Amygdala (tissue), 56 donors: ENCODE measurements at places on chromosomes 4 and X.

DNA sequence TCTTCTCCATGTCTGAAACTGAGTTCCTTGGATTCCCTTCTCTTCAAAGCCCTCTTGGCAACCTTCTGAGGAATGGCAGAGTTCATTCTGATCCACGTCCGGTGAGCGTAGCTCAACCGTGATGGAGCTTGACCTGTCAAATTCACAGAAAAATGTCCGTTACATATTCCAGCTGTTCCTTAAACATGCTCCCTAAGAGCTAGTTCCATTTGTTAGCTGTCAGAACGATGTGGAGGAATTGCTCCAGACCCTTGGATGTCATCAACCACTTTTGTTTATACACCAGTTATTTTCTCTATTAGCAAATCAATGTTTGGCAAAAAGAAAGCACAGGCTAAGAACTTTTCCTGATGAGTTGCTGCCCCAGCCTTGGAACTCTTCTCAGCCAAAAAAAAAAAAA lies 50.1 kb downstream of the NHS start:
- DNase-seq = no peak

GRCh38 chr4:32847461-32847860 lies 2127.3 kb downstream of the PCDH7 start:
- DNase-seq = no peak

DNA sequence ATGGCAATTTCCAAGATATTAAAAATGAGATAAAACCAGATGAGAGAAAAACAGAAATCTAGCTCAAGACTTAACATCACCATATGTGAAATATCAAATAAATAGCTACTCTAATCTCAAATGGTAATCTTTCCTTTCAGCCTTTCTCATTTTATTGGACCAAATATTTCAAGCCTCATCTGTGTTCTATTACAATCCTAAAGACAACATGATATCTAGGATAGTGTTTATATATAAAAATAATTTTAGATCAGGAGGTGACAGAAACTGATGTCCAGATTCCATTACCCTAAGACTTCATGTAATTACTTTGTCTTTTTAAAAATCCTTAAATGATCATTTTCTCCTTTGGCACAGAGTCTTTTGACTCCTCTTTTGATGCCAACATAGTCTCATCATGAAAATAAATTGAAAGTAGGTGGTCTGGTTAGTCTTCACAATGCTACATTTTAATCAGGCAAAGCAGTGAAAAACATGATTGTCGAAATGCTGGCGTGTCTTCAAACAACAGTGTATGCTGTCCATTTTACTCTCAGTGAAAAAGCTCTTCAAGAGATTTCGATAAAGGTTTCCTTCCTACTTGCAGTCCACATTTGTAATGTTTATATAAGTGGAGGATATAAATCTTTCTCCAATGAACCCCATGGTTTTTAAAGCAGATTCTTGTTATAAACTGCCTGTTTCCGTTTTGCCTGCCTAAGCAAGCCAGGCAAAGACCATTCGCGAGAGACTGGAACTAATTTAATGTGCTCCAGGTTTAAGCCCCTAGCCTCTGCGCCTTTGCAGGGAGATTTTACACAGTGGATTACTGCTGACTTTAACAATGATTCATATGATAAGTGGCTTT lies 169.8 kb downstream of the SCFD2 start:
- DNase-seq = no peak

- no peak for DNase-seq
Measured at GRCh38 chrX:1803741-1804140, 188.9 kb downstream of the ASMT start.

GRCh38 chrX:20352935-20353336 lies 86.2 kb upstream of the RPS6KA3 start:
- DNase-seq = no peak

DNA sequence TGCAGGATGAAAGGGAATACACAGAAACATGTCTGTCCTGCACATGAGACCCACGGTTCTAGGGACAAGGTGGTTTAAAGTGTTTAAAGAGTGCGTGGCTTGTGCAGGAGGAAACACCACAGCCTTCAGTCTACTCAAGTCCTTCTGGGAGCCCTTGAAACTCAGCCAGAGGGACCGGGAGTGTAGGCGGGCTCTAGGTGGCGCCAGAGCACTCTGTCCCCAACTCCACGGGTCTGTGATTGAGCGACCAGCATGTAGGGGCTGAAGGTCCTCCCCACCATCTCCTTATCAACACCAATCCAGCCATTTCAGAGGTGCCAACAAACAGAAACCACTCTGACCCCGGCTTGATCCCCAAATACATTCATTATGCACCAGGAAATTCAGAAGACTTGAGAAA lies 82.0 kb upstream of the CLDN34 start:
- DNase-seq = peak; percentile 64

DNA sequence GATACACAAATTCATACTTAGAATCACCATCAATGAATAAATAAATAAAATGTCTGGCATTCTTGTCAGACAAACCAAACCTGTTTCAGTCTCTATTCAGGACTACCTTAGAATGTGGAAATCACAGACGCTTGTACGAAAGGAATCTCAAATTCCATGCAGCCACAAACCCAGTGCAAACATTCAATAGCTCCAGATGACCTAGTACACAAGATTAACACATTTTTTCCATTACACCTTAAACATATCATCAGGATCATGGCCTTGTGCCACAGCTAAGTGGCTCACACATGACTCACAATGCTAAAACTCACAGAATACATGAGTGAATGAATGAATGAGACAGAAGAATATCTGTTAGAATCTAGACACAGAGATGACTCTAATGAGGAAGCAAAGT lies 134.2 kb downstream of the PWWP3B start:
- DNase-seq = no peak

GRCh38 chr4:120491481-120491880 lies 424.8 kb upstream of the MAD2L1 start:
- DNase-seq = no peak

- DNase-seq = no peak
Measured at GRCh38 chrX:151227627-151228026, 51.2 kb downstream of the GPR50 start.

- no peak for DNase-seq
Measured at GRCh38 chr4:41189666-41190065, 24.7 kb downstream of the APBB2 start.

- no peak for DNase-seq
Measured at GRCh38 chr4:129264008-129264657, 168.2 kb downstream of the C4orf33 start.

GRCh38 chr4:158649111-158649680 lies 22.5 kb downstream of the C4orf46 start:
- no peak for DNase-seq

GRCh38 chrX:131845201-131845600 lies 177.9 kb upstream of the STK26 start:
- no peak for DNase-seq

DNA sequence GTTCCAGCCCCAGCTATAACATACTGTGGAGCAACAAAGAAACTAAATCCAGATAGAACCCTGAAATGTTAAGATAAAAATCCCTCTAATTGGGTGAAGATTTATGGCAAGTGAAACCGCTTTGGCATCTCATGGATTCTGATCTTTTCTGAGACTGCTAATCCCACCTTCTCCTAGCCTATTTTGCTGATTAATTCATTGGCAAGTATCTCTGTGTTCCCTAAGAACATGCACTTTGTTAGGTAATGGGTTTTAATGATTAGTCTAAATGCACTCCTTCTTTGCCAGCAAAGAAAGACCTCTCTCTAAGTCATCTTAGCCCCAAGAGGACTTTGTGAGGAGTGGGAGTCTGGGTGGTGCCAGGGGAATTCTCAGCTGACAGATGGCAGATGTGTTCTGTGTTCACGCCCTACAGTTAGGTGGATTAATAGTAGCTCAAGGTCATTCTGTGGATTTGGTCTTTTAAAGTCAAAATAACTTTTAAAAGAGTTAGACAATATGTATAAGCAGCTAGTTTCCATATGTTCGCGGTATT lies 171.3 kb downstream of the UNC5C start:
- DNase-seq = no peak

DNA sequence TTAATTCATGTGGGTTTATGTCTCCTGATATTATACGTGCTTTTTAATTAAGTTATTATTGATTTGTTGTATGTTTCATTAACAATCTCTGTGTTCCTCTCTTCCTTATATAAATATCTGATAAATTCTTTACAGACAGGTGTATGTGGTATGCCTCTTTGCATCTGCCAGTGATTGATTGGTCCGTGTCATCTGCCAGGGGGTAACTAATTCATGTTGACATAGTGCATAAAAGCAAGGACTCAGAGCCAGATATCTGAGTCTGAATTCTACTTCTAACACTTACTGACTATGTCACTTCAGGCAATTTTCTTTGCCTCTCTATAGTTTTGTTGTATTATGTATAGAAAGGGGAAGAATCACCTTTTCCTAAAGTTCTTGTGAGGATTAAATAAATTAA lies 5.2 kb upstream of the AMBN start:
- DNase-seq = no peak

GRCh38 chr4:101128473-101128872 lies 218.9 kb downstream of the PPP3CA start:
- no peak for DNase-seq

DNA sequence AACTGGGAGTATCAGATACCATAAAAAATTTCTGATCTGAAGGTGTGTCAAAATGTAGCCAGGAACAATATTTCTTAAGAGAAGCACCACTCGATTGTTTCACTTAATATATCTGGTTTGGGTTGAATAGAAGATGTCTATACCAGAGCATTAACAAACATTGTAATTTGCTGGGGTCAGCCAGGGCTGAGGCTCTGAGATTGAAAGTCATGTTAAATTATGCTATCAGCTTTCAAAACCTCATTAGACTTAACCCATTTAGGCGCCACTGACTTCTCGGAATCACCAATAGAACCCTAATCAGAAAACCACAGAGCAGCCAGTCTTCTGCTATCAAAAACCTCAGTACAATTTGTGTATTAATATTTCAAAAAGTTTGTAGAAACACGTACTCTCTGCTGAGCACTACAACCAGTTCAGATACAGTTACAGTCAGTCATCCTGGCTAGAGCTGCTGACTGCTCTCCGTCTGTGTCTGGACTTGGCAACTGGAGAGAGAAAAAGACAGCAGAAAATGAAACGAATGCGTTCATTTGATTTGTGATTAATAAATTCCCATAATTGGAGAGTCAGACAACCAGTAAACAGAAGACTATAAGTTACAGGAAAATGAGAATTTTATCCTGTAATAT lies 848.6 kb upstream of the PABPC4L start:
- no peak for DNase-seq

- DNase-seq = no peak
Measured at GRCh38 chrX:143581240-143581639, 54.7 kb downstream of the SLITRK4 start.

GRCh38 chr4:13653766-13654161 lies 26.2 kb upstream of the BOD1L1 start:
- no peak for DNase-seq

GRCh38 chr4:101355767-101356702 lies 8.7 kb upstream of the PPP3CA start:
- DNase-seq = no peak

GRCh38 chr4:98199247-98199646 lies 56.0 kb upstream of the STPG2 start:
- DNase-seq = no peak

- DNase-seq = no peak
Measured at GRCh38 chrX:9873952-9874351, 87.7 kb downstream of the SHROOM2 start.

DNA sequence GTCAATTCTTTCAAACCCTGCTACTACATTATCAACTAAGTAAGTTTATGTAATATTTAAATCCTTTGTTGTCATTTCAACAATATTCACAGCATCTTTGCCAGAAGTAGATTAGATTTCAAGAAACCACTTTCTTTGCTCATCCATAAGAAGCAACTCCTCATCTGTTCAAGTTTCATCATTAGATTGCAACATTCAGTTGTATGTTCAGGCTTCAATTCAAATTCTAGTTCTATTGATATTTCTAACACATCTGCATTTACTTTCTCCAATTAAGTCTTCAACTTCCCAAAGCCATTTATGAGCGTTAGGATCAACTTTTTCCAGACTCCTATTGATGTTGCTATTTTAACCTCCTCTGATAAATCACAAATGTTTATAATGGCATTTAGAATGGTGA lies 66.1 kb downstream of the BMP3 start:
- DNase-seq = no peak

DNA sequence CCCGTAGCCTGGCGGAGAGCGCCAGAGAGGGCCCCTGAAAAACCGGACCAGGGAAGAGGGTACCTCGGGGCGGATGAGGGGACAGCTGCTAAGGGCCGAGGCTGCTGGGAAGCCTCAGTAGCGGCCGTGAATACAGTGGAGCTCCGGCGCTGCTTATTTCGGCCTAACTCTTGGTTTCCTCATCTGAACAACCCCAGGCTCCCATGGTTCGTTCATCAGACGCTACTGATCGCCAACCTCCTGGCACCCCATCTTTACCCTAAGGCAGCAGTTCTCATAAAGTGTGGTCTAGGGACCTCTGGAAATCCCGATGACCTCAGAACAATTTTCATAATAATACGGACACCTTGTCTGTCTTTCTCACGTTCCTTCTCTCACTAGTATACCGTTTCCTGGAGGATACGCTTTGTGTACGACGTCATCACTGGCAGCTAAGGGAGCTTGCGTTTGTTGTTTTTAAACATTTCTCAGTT lies 645 bp upstream of the RAB28 start:
- no peak for DNase-seq

GRCh38 chr4:130186931-130187330 lies 1091.0 kb downstream of the C4orf33 start:
- no peak for DNase-seq

DNA sequence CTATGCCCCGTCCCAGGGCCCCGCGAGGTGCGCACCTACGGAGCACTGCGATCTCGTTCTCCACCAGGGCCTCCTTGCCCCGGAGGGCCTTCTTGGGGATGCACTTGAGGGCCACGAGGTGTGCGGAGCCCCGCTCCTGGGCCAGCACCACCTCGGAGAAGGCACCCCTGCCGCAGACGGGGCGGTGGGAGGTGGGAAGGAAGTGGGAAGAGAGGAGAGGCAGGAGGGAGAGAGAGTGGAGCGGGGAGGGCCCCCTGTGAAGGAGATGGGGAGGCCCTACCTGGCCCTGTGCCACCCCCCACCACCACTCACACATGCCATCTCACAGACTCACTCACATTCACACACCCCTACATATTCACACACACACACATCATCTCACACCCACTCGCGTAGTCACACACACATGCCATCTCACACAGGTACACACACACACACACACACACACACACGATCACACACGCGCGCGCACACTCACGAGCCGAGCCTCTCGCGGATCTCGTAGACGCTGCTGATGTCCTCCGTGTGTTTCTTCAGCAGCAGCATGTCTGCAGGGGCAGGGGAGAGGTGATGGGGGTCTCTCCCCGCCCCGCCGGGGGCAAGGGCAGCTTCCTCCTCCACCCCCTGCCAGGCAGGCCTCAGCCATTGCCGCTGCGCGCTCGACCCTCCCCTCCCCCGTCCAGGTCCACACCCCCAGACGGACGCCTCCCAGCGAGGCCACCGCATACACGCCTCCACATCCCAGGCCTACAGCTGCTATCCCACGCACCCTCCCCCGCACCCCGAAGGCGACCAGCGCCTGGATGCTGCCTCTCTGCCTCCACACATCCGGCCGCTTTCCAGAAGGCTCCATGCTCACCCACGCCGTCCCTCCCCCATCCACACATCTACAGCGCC lies 834 bp downstream of the PNCK start:
- DNase-seq = no peak
